Right cardiac atrium (tissue), 5 donors: ENCODE measurements at places on chromosomes 12 and 14.

- no peak for DNase-seq
Measured at GRCh38 chr12:5612556-5613410, 180.9 kb downstream of the NTF3 start.

DNA sequence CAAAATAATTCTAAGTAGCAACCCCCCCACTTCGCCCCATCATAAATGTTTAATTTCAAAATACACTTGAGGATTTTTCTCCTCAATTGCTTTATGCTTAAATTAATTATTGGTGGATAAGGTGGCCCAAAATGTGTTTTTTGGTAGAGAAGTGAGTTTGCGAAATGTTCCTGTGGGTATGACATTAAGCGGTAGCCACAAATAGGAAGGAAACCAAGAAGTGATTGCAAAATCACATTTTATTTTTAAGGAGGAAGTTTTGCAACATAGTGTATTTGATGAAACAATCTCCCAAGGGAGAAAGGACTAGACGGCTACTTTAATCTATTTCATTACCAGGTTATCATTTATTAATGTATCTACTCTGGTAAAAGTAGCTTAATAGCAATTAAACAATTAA is 25.5 kb downstream of the SLC25A3 start:
- DNase-seq = no peak

DNA sequence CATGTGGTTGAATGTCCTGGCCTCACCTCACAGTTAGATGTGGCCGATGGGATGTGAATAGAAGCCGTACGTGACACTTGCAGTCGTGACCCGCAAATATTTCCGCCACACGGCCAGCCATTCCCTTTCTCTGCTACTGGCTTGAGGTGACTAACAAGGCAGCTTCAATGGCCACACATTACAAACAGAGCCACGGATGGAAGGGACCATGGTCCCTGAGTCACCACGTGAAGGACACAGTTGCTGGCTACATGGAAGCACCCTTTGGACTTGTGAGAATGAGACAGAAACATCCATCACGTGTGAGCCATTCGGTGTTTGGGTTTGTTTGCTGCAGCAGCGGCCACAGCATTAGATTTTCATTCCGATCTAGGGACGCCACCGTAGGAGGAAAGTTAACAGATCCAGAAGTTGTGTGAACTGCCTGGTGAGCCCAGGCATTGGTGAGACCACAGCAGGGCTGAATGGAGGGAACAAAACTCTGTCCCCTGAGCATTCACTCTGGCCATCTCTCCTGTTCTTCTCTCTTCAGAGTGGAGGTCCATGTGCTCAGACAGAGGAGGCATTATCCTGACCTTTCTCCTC is 33.5 kb upstream of the ADGRD1 start:
- DNase-seq = peak; percentile 35

GRCh38 chr12:31317471-31318395 is 8.2 kb downstream of the SINHCAF start:
- no peak for DNase-seq

DNA sequence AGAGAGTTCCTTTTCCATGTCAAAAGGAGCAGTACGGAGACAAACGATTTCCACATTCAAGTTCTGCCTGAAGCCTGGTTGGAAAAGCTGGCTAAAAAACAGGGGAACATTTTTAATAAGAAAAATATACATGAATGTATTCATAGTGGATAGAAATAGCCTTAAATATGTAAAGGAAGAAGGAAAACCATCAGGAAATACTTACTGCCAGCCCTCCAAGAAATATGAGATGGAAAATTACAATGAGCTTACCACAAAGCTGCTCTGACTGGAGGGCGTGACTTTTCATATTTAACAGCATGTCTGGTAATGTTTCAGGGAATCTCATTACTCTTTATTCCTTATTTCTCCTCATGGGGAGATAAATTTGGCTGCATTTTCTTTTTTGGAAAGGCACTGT is 75.9 kb upstream of the ZDHHC17 start:
- no peak for DNase-seq

- no peak for DNase-seq
Measured at GRCh38 chr14:36767603-36768281, 106.1 kb downstream of the PAX9 start.

- peak; percentile 75 for DNase-seq
Measured at GRCh38 chr14:76267322-76268046, 108.5 kb upstream of the ESRRB start.

GRCh38 chr12:109458086-109458485 is 19.0 kb downstream of the KCTD10 start:
- DNase-seq = no peak

DNA sequence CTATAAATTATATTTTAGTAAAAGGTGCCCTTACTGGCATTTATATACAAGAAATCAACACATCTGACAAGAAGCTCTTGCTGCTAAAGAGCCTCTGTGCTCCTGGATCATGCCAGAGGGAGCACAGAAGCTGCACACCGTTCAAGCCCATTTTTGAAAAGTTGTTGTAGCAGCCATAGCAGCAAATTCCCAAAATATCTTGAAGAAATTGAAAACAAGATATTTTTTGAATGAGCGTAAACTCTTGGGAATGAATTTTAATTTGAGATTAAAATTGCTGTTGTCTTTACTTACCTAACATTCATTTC is 540 bp upstream of the CLEC2D start:
- DNase-seq = no peak

DNA sequence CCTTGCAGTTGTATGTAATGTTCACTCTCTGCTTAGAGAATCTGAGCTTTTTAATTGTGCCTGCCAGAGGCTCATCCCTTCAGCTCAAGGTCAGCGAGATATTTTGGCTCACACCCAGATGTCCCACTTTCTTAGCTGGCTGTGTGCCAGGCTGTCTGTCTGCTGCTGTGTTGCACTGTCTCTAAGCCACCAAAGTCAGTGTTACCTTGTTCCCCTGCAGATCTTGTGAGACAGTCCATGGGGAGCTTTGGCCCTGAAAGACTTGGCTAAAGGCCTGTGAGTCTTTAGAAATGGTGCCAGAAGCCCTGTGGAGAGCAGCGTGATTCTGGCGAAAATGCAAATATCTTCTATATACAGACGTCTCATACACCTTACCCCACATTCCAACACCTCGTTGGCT is 293.7 kb downstream of the TTC6 start:
- peak; percentile 68 for DNase-seq

GRCh38 chr14:34081101-34081575 is 130.3 kb upstream of the EGLN3 start:
- DNase-seq = no peak

DNA sequence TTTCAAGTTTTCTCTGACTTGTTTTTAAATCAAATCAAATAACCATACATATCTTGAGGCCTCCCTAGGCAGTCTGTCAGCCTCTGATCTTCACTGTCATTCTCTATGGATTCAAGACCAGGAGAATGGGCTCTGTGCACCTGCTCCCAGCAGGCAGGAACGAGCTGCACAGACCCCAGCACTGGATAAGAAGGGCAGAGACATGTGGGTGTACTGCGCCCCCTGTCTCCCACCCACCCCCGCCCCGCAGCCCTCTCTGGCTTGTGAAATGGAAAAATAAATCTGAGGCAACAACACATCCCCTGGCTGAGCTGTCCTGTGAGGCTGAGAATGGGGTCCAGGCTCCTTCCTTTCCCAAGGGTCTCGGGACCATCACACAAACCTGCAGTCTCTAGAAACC is 26.3 kb downstream of the CLMN start:
- no peak for DNase-seq

- DNase-seq = no peak
Measured at GRCh38 chr14:50027816-50028215, 88.6 kb downstream of the VCPKMT start.

- DNase-seq = no peak
Measured at GRCh38 chr12:104258476-104259067, 43.0 kb downstream of the TXNRD1 start.

DNA sequence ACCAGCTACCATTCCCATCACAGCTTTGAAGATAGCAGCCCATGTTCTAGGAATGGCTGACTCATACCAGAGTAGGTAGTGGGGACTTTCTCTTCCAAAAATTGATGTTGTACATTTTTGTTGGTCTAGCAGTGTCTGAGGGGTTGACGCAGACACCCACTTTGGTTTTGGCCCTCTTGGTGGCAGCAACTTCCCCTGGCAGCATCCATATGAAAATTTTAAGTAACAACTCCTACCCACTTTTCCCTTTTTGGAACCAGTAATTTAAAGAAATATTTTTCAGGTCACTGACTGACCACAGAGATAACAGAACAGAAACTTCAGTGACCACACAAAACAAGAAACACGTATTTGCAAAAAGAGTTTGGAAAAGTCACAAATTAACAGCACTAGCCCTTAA is 162.0 kb upstream of the TMCC3 start:
- no peak for DNase-seq

- DNase-seq = no peak
Measured at GRCh38 chr12:75825686-75826085, 205.9 kb downstream of the PHLDA1 start.

- no peak for DNase-seq
Measured at GRCh38 chr14:69647213-69647612, 35.8 kb downstream of the SUSD6 start.

DNA sequence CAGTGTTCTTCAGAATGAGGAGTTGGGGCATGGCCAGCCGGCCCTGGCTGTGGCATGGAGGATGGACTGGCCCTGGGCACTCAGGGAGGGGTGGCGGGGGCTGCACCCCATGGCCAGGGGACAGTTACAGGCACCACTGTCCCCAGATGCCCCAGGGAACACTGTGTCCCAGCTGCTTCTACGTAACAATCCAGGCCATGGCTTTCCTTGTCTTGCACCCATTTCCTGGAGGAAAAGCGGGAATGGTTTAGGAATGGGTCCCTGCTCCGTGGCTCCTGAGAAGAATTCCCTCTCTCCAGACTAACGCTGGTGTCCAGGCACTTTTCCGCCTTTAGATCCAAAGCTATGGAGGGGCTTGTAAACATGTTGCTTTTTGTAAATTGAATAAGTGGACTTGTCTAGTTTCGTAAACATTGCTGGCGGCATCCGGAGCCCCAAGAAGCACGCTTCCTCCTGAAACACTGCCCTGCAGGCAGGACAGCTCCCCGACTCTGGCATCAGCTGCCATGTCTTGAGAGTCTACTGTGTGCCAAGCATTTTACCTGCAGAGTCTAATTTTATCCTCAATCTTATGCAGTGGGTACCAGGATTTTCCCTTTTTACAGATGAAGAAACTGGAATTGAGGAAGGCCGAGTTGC is 238.3 kb downstream of the SLC41A2 start:
- DNase-seq = no peak

DNA sequence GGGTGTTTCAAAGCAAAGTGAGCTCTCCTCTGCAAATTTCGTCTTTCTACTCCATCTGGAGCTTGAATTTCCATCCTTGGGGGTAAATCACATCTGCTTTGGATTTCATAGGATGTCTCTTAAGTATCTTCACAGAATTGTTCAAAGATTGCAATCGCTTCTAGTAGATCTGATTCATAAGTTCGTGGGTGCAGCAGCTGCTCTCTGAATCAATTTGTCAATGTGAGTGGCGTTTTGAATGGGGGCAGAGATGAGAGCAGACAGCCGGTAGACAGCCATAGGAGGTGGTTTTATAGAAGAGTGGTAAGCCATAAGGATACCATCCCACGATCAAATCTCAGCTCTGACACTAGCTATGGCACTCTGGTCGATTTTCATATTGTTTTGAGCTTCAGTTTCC is 146.0 kb upstream of the RPH3A start:
- DNase-seq = no peak

DNA sequence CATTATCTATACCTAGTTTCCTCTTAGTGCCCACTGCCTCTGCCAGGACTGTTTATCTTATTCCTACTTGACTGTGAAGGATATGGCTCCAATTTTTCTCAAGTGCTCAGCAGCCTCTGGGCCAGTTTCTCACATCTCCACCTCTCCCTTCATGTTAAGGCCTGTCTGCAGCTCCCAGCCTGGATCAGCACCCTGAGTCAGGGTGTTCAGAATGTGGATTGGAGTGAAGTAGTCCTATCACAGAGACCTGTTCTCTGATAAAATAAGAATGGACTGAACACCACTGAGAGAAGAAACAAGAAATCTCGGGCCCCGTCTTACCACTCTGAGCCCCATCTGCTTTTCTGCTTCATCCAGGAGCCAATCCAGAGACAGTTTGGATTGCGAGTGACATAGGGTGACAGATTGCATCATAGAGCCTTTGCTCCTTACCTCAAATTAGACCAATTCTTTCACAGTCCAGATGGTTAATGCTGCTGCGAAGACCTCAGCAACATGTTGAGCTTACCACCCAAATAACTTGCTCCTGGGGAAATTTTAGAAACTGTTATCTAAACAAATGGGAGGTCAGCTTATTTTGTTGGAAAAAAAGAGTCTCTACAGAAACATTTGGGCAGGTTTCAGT is 473.1 kb downstream of the PDZRN4 start:
- DNase-seq = no peak

- DNase-seq = no peak
Measured at GRCh38 chr14:68417009-68417650, 375.7 kb downstream of the ZFP36L1 start.

DNA sequence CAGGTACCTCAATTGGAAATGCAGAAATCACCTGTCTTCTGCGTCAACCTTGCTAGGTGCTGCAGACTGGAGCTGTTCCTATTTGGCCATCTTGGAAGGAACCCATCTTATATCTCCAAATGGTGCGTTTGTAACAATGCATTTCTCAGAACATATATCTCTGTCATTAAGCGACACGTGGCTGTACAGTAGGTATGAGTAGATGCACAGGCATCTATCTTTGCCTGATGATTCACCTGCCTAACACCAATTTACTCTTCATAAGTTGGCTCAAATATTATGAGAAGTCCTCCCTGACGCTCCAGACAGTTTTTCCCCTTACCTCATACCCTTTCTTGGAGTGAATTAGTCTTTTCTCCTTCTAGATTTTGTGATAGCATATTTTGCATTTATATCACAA is 44.2 kb downstream of the GPR137C start:
- no peak for DNase-seq

- DNase-seq = peak; percentile 91
Measured at GRCh38 chr12:6606331-6607131, 648 bp downstream of the CHD4 start.

GRCh38 chr14:100303179-100303578 is 3.1 kb downstream of the SLC25A29 start:
- DNase-seq = no peak

DNA sequence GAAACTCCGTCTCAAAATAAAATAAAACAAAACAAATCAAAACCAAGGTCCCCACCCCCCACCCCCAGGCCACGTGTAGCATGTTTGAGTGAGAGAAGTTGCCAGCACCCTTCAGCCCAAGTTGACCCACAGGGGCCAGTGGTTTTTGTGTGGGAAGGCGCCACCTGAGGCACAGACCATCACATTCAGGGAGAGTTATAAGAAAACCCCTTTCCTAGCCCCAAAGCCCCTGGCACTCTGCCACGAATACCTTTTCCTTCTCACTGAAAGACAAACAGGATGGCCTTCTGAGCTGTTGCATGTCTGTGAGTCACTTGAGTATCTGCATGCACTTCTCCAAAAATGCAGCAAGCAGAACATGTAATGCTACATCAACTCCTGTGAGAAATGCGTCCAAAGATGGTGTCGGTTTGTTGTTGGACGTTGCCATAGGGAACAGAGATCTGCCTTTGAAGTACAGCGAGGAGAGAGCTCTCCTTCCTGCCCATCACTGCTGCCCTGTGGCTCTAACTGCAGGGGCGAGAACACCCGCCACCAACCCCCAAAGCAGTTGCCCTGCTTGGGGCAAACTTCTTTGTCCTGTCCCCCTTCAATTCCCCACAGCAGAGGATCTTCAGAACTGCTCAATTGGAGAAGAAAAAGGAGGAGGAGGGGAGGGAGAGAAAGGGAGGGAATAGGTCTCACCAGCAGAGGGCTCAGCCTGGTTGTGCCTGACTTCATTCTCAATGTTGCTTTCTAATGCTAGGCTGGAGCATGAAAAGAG is 2.7 kb upstream of the TRAF3 start:
- peak; percentile 57 for DNase-seq
